ENCODE measurements at places on chromosomes 7 and 10.

- no peak for DNase-seq
Observed at GRCh38 chr10:62154231-62154630, 114.4 kb downstream of the RTKN2 start.

DNA sequence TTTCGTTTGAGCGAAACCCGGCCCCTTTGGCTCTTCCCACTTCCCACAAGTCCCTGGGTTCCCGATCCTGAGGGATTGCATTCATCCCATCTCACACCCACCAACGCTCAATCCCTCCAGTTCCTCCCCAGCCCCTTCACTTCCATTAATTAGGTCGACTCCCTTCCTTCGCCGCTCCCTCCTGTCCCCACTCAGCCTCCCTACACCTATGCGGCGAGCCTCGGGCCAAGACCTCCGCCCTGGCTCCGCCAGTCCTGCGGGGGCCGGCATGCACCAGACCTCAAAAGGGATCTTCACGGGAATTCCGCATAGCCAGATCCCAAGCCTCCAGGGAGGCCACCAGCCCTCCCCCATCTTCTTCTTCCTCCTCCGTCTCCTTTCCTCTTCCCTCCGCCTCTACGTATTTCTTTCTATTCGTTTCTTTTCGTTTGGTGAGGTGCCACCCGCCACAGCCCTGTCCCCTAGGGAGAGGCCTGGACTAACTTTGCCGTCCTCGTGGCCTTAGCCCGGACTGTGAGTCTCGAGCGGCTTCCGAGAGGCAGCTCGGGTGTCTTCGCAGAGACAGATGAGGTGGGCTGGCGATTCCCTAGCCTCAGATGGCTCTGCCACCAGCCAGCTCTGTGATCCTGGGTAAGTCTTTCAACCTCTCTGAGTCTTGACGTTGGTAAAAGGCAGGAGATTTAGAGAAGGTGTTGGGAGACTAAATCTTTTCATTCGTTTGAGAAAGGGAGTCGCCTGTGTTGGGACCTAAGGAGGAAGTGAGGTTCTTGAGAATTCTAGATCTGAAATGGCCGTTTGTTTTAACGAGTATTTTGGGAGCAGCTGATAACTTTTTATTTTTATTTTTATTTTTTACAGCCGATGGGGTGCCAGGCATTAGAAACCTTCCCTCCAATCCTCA, 8.1 kb upstream of the LBX1 start:
- no peak for DNase-seq

DNA sequence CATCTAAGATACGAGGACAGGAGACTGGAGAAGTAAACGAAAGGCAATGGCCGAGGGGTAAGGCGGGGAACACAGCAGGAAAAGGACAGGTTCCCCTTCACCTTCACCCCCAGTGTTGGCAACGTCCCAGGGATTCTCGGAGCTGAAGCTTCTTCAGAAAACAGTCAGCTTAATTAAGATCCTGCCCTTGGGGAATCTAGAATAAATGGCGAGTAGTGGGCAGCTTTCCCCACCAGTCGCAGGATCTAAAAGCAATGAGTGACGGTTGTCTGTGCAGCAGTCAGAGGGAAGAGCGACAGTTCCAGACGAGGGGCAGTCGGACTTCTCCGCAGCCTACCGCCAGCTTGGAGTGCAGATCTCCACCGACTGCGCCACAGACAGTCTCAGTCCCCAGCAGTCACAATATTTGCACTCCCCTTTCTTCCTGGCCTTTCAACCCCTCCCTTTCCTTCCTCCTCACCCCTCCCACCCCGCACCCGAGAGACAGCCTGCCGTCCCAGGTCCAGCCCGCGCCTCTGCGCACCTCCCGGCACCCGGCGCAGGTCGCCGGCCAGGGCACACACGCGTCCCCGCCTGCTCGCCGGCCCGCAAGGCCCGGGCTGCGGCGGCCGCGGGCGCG, 10.9 kb upstream of the SP8 start:
- peak; percentile 44 for DNase-seq

DNA sequence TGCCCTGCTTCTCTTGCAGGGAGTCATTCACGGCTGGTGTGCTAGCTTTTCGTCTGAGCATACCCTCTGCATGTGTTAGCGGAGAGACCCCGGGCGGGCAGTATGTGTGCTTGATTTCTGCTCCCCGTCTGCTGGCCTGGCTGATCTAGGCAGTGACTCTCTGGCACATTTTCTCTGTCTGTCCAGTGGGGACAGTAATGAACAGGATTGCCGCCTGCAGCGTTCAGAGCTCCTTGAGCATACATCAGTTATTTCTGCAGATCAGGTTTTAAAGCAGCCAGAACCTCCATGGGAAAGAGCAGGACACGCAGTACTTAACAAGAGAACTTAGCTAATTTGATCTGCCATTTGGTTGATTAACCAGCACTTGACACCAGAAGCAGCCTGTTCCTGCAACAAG, 242.5 kb downstream of the CELF2 start:
- no peak for DNase-seq

DNA sequence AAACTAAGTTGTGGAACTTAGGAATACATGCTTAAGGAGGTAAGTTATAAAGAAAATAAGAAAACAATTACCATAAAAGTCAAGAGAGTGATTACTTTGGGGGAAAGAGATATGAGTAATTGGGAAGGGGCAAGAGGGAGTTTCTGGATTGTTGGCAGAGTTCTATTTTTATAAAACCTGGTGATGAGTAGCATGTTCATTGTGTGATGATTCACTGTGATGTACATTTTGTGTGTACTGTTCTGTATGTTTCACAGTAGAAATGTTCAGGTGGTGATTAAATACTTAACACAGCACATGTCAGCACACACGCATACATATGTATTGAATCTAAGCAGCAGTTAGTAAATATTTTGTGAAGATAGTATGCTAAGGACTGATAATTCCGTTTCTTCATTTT, 9.7 kb upstream of the OIT3 start:
- DNase-seq: no peak

GRCh38 chr10:79910344-79910743, 38.6 kb downstream of the SFTPD start:
- DNase-seq: no peak

DNA sequence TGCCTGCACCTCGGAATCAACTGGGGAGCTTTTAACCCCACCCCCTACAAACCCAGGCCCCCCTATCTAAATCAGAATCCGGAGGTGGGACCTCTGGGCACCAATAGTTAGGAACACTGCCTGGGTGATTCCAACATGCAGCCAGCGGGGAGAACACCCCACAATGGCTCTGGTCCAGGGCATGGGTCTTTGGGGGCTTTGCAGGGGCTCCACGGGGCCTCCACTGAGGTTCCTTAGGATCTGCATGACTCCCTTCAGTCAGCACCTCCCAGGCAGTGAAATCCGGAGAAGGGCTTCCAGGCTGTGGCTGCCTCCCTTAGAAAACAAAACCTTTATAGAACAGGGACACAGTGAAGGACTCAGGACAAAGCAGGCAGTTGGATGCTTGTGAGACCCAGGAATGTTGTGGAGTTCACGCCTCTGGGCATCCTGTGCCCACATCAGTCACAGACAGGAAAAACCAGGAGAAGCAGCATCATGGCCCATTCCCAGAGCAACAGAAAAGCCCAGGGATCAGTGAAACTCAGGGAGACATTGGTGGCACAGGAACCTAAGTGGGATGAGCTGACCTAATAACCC, 16.5 kb upstream of the AOC1 start:
- no peak for DNase-seq

DNA sequence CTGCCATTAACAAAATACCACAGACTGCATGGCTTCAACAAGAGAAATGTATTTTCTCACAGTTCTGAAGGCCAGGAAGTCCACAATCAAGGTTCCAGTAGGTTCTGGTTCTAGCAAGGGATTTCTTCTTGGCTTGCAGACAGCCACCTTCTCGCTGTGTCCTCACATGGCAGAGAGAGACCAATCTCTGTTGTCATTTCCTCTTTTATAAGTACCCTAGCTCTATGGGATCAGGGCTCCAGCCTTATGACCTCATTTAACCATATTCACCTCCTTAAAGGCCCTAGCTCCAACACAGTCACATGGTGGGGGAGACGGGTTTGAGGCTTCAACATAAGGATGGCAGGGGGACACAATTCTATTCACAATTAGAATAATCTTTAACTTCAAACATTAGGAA, 23.6 kb downstream of the ABI1 start:
- DNase-seq: no peak

GRCh38 chr7:27375958-27376357, 133.4 kb downstream of the EVX1 start:
- no peak for DNase-seq

DNA sequence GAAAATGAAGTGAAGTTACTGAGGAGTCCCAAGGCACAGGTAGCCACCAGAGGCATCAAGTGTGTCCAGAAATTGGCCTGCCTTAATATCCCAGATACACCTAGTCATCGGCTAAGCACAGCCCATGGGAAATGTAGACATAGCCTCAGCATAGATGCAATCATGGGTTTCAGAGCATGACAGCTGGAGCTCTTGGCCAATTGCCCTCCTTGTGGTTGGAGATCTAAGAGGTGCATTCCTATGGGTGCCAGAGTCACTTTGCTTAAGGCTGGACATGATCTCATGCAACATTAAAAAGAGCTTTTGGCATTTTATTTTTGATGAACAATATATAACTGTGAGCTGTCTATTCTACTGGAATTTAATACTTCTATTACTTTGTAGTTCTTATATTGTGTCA, 758.0 kb upstream of the LRRTM3 start:
- DNase-seq: peak; percentile 47

GRCh38 chr10:124955868-124956267, 13.9 kb downstream of the ZRANB1 start:
- no peak for DNase-seq

GRCh38 chr7:188727-189500, 3.5 kb upstream of the FAM20C start:
- no peak for DNase-seq

DNA sequence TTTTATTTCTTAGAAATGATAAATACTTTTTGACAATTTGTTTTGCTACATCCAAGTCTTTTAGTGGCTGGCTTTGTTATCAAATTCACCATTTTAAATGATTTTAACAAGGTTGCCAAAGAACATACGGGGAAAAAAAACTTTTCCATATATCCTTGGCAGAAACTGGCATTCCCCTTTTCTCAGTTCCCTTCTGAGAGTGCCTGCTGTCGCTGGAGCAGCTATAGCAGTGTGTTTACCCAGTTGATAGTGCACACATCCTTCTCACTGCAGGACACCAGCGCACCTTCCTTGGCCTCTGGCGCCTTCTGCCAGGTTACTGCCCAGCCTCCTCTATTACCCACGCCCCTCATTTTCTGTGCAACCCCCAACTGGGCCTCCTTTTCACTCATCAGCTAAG, 94.1 kb downstream of the ALOX5 start:
- no peak for DNase-seq

- no peak for DNase-seq
Observed at GRCh38 chr10:128612195-128612594, 486.0 kb upstream of the MKI67 start.

DNA sequence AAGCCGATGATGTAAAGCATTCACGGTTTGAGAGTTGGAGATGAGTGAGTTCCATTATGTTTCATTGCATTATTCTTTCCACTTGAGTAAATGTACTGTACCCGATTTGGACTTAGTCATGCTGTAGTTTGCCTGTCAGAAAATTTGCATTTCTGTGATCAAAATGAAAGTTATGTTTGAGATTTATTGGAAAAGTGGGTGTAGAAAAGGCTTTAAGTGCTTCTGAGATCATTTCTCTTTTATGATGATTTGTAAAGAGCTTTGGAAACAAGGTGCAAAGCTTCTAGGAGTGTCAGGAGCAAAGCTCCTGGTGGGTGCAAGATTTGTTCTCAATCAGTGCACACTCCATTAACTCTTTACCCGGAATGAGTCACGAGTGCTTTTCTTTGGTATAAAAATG, 204.1 kb upstream of the POM121L12 start:
- DNase-seq: peak; percentile 31

DNA sequence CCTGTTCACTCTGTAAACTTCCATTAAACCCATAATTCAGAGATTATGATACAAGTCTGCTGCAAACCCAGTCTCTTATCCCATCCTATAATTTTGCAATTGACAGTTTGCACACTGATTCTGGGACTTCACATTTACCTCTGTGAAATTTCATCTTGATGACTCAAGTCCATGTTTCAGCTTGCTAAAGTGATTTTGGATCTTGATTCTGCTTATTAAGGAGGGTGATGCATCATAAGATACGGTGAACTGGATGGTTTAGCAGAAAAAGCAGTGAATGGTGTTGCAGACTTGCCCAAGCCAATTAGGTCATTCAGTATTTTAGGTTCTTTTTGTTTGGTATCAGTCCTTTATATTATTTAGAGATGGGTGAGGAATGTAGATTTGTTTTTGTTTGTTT, 125.5 kb upstream of the PODXL start:
- no peak for DNase-seq

GRCh38 chr10:63724922-63725321, 203.7 kb downstream of the REEP3 start:
- DNase-seq: no peak

DNA sequence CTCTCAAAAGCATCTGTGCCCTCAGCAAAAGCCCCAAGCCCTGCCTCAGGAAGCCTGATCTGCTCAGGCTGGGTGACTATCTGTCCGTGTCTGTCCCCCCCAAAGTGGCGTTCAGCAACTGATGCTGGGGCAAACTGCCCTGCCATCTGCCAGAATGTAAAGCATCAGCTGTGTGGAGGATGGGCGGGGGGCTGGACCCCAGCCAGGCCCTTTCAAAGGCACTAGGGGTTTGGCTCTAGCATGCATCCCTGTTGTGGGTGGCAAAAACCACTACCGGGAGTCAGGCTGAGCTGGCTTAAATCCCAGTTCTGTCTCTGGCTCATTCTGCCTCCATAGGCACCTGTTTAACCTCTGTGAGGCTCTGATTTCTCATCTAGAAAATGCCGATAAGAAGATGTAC, 35.5 kb downstream of the GPRIN2 start:
- peak; percentile 69 for DNase-seq

GRCh38 chr10:42990016-42990720, 86.7 kb upstream of the RET start:
- DNase-seq: no peak

GRCh38 chr10:131519723-131520605, 208.4 kb upstream of the TCERG1L start:
- DNase-seq: no peak

DNA sequence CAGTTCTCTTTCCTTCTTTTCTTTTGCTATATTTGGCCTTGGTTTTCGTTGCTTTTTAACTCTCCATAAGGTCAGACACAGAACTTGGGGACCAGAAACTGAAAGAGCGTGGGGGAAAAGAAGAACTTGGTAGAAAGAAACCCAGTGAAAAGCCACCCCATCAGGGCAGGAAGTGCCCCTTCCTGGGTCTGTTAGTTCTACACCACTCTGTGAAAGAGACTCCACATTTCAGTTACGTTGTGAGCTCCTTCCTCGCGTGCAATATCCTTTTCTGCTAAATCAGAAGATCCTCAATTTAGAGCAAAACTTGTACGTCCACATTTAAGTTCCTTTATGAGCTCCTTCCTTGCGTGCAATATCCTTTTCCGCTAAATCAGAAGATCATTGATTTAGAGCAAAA, 220.6 kb upstream of the FOXK1 start:
- no peak for DNase-seq

DNA sequence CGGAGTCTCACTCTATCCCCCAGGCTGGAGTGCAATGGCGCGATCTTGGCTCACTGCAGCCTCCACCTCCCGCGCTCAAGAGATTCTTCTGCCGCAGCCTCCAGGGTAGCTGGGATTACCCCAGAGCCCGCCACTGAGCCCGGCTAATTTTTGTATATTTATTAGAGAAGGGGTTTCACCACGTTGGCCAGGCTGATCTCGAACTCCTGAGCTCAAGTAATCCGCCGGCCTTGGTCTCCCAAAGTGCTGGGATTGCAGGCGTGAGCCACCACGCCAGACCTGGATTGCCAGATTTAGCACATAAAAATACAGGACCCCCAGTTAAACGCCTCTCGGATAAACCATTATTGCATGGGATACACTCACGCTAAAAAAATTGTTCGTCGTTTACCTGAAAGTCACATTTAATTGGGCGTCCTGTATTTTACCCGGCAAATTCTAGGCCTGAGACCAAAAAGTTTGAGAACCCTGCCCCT, 375 bp upstream of the GATAD1 start:
- DNase-seq: no peak
